ENCODE measurements at places on chromosomes 1 and 21. TPM values are rescaled to one million over a fixed set of nuclear protein-coding genes. Genes with fewer than 3 reads are reported as not detected.

RUSC1 gene
- total RNA-seq, result 34.2 TPM

RPTN gene
- 9.0 TPM for total RNA-seq

CDKN2C gene
- 9.9 TPM for total RNA-seq

PODN gene
- 13.9 TPM for total RNA-seq

ZFP69 gene
- 2.7 TPM for total RNA-seq

GBP6 gene
- 0.26 TPM for total RNA-seq

NASP gene
- 59.4 TPM for total RNA-seq

APCS gene
- total RNA-seq, result not detected

PDE4B gene
- 14.9 TPM for total RNA-seq

PSMG1 gene
- 30.4 TPM for total RNA-seq

GMEB1 gene
- 16.4 TPM for total RNA-seq

PUSL1 gene
- total RNA-seq, result 16.9 TPM

DNA sequence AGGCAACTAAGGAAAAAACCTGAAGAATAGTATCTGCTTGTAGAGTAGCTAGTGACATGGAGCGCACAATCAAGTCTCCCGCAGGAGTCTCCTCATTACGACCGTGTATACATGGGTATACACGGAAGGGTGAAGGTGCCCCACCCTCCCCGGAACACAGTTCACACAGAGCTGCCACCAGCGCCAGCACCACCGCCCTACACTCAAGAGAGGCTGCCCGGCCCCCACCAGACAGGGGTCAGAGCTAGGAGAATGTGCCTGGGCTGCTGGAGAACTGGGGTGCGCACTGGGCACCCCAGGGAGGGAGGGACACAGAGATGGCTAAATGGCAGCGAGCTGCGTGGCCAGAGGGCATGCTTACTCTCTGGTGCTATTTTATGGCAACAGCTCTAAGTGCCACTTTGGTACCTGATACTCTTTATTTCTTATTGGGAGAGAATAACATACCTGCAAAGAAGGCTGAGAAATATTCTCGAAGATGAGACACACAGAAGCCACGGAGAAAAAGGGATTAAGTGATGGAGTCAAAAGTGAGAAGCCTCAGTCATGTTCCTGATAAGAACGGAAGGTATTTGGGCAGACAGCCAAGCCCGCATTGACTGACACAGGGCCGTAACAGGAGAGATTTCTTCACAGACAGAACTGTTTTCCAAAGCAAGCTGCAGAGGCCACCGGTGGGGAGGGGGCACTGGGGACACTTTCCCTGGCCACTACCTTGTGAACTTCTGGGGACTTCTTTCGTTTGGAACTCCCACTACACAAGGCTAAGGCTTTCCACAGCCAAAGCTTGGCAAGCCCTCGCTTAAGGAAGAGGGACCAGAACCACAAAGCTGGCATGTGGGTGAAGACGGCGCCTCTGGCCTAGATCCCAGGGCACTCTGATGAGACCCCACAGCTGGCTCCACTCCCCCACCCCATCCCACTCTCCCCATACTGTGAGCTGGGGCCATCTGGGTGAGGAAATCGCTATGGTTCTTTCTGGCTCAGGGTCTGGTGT, 108.0 kb downstream of the PGBD5 start:
- peak; percentile 56 for DNase-seq

- DNase-seq, result no peak
These were observed 3.8 kb downstream of the EFNA3 start for GRCh38 chr1:155082301-155083051.

- DNase-seq, result no peak
These were observed 253.8 kb upstream of the HOOK1 start for GRCh38 chr1:59560807-59561450.

DNA sequence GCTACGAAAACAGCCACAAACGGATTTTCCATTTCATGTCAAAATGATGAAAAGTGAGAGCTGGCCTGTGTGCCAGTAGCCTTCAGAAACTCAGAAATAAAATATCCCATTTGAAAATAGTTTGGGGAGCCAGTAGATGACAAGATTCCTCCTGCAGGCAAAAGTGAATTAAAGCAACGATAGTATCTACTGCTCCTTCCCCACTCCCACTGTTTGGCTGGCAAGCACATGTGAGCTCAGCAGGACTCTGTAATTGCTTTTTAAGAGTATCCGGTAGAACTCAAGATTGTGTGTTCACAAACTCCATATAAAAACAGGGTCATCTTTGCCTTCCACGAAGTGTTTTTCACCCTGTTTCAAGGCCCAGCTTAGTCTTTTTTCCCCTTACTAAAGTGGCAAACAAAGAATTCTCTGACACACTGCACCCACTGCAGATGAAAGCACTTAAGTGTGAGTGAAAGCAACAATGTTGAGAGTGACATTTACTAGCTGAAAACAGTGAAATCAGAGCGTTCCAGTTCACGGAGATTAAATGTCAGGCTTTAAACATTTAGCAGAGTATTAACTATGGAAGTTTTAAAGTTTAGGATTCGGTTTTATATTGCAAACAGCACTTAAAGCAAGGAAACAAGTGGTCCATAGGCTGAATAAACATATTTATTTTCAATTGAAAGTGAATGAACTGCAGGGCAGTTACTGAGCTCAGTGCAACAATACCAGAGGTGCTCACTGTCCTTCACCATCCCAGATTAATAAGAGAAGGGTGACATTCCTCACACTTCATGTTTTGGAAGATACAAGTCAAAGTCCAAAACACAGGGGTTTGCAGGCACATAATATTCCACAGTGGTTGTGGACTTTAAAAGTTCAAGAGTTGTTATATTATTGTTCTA, 70.0 kb downstream of the ALG14 start:
- DNase-seq, result no peak

GRCh38 chr1:220339581-220339980, 67.3 kb upstream of the RAB3GAP2 start:
- no peak for DNase-seq

GRCh38 chr1:151846686-151847237, 6.8 kb downstream of the THEM5 start:
- DNase-seq, result no peak

DNA sequence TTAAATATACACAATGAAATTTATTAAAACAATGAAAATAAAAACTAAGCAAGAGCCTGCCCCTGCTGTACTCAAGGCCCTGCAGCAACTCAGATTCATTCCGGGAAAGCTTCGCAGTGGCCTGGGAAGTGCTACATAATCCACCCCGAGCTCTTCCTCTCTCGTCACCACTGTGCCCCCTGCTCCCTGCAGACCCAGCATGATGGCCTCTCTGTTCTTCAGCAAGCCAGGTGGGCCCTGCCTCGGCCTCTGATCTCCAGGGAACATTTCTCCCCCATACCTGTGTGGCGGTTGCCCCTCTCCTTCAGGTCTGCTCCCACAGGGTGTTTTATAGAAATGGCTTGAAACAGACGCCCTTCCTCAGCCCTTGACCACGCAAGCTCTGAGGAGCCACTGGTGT, 10.6 kb downstream of the RNF187 start:
- DNase-seq, result no peak

GRCh38 chr21:39124681-39125251, 58.5 kb downstream of the PSMG1 start:
- no peak for DNase-seq

DNA sequence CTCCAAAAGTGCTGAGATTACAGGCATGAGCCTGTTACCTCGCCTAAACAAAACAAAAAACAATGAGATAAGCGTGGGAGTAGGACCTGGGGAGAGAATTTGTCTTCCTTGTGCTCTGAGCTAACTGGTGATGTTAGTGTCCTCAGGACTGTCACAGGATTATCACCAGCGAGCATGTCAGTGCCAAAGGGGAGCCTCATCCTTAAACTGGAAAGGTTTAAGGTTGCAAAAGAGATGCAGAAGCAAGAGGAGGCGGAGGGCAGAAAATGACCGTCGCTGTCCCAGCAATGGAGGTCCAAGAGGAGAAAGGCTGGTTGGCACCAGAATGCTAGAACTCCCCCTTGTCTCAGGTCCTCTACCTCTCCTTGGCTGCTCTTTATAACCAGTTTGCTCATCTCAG, 3.9 kb downstream of the SYPL2 start:
- no peak for DNase-seq

- no peak for DNase-seq
These were observed 25.2 kb upstream of the SSX2IP start for GRCh38 chr1:84715342-84716019.

DNA sequence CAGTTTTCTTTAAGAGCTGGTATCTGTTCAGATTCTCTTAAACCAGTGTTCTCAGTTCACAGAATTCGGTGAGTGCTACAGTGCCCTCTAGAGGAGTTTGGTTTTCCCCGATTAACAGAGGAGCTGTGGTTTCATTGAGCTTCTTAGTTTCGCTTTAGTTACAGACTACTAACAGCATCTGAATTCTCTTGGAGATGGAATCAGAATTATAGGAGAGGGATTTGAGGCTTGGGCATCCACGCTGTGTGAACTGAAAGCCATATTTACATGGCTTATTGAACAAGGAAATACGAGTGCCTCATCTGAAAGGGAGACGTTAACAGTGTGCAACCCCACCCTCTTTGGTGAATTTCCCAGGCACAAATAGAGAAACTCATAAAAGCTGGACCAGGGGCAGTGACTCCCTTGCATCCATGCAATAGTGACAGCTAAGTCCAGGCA, 202.0 kb downstream of the USH2A start:
- no peak for DNase-seq

GRCh38 chr1:208318150-208318734, 74.1 kb upstream of the PLXNA2 start:
- DNase-seq, result no peak

DNA sequence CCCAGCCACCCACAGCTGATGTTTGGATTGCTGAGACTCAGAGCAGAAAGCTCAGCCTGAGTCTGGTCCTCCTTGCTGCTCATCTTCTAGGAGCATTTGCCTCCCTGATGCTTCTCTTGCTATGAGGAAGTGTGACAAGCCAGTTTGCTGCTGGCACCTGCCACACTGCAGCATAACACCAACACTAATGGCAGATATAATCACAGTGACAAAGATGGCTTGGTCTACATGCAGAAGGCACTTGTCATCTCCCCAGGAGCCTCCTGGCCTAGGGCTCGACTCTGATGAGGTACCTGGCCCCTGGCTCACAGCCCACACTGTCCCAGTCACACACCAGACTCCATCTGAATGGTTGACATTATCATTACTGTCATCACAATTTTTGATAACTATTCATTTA, 13.9 kb upstream of the PSMB2 start:
- no peak for DNase-seq

- DNase-seq, result peak; percentile 85
These were observed 20.4 kb downstream of the OLFML2B start for GRCh38 chr1:162003061-162003829.

GRCh38 chr1:115458426-115459114, 120.5 kb upstream of the NGF start:
- DNase-seq, result no peak

- no peak for DNase-seq
These were observed 434.8 kb downstream of the CAMTA1 start for GRCh38 chr1:7220007-7220406.

Data from suprapubic skin (tissue), 4 donors.